Activated CD4-positive, alpha-beta T cell treated with anti-CD3 and anti-CD28 coated beads, Interleukin-2, Interleukin-4, amounts not matched to agents 100 ng/mL and 50 ng/mL, durations not matched to agents 16 hours and 8 hours (primary cell): ENCODE measurements at places on chromosomes 13 and 19.

GRCh38 chr13:40786568-40786996 is 2.8 kb upstream of the SLC25A15 start:
- DNase-seq, result no peak

GRCh38 chr19:38511074-38511708 is 77.7 kb downstream of the RYR1 start:
- no peak for DNase-seq

DNA sequence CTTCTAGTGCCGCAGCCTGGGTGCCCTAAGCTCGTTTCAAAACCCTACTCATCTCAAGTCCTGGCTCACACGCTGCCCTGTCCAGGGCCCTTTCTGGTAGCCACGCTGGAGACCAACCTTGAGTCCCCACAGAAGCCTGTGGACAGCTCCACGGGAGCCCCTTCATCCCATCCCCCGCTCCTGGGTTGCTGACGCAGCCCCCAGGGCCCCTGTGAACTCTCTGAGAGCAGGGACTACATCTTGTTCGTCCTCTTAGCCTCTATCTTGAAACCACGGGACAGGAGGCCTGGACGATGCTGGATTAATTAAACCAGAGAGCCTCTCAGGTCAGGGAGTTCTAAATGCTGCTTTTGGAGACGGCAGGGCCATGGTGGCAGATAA is 7.4 kb downstream of the MLLT1 start:
- no peak for DNase-seq

DNA sequence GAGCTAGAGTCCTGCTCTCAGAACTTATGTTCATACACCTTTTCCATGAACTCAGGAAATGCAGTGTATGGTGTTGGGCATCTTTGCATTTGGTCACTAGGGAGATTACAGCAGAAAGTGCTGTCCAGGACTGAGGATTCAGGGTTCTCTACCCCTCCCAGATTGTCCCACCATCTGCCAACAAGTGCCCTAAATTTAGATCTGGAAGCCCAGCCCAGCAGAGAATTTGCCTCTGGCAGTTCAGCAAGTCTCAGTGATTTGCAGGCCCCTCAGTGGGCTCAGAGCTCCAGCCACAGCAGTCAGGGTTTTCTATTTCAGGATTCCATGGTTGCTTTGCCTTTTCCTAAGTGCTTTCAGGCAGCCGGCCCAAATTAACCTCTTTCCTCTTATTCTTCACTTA is 23.4 kb downstream of the CNFN start:
- DNase-seq, result no peak

DNA sequence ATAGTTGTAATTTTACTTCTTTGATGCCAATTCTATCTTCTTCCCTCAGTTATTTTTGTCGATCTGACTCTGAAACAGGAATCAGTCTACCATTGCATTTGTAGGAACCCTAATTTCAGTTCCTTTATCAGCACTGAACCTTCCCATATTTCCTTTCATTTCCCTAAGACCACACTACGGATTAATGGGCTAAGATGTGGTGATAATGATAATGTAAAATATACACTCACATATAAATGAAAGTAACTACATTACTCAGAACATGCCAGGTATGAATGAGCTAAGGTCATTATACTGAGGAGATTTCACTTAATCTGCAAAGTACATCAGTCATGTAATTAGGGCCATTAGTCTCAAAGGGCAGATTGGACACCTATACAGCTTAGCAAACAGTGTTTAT is 60.2 kb upstream of the RFC3 start:
- no peak for DNase-seq

GRCh38 chr13:112060899-112061366 is 6.0 kb upstream of the SOX1 start:
- no peak for DNase-seq

- no peak for DNase-seq
Measured at GRCh38 chr13:73169971-73170370, 111.2 kb downstream of the KLF5 start.

- no peak for DNase-seq
Measured at GRCh38 chr19:27775395-27775794, 1437.6 kb downstream of the UQCRFS1 start.

- no peak for DNase-seq
Measured at GRCh38 chr13:43587376-43587775, 199.4 kb downstream of the ENOX1 start.

- DNase-seq, result peak; percentile 17
Measured at GRCh38 chr19:55486971-55487923, 989 bp upstream of the SSC5D start.
